ENCODE measurements at places on chromosomes 7 and 10. TPM values are rescaled to one million over a fixed set of nuclear protein-coding genes. Genes with fewer than 3 reads are reported as not detected.

Gene LRRC18
- total RNA-seq: not detected

Gene MCM10
- 1.9 TPM for total RNA-seq

Gene ABCF2
- 20.7 TPM for total RNA-seq

Gene AKR1D1
- not detected for total RNA-seq

Gene MALRD1
- total RNA-seq: 357 TPM

Gene TSPAN15
- 107 TPM for total RNA-seq

Gene CHAT
- 3.8 TPM for total RNA-seq

Gene OR9A2
- total RNA-seq: not detected

Gene RTKN2
- total RNA-seq: 1.3 TPM

Gene CCL24
- total RNA-seq: 27.1 TPM

Gene ITIH2
- total RNA-seq: not detected

Gene GSTO1
- 79.7 TPM for total RNA-seq

Gene EVX1
- not detected for total RNA-seq

Gene FZD1
- 11.2 TPM for total RNA-seq
